Activated CD4-positive, CD25-positive, alpha-beta regulatory T cell (primary cell): ENCODE measurements at places on chromosomes 7 and 10.

GRCh38 chr7:45589915-45590678 is 15.9 kb downstream of the ADCY1 start:
- no peak for DNase-seq

- no peak for DNase-seq
Observed at GRCh38 chr7:35993676-35994606, 159.1 kb upstream of the EEPD1 start.

DNA sequence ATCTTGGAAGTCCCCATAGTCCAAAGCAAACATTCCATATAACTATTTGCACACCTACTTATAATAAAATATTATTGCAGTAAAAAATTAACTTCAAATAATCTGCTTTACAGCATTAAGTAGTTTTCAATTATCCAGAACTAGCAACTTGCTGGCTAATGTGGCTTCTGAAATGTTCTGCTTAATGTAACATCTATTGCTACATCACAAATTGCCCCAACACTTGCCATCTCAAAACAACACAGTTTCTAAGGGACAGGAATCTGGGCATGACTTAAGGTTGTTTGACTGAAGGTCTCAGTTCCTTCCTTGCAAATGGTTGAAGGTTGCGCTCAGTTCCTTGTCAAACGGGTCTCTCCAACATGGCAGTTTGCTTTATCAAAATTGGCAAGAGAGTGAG is 378.5 kb upstream of the SEMA3C start:
- DNase-seq, result no peak

DNA sequence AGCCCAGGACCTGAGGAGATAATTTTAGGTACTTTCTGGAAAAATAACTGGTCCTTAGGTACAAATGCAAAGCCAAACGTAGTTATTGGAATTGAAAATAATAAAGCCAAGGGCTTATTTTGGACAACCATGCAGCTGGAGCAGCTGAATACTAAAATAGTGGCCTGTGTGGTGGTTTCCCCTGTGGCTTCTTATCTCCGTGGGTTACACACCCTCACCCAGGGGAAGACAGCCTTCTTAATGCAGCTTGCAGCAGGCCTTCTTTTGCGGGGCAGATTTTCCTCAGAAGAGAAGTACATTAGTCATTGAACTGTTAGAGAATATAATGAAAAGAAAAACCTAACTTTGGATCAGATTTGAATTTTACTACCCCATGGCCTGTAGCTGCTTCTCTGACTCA is 133.5 kb downstream of the ST7 start:
- DNase-seq, result no peak

DNA sequence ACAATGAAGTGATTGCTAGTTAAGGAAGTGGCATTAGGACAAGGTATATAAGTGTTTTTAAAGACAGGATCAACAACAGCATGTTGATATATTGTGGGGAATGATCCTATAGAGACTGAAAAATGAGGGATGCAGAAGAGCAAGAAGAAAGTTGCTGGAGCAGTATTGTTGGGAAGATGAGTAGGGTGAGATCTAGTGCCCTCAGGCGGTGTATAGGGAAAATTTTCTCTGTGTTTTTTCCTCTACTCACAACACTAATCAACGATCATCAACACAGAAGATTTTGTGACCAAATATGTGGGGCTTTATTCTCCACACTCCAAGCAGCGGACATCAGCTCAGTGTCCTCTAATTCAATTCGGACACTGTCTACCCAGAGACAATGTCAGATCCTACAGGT is 9.6 kb upstream of the PTTG1IP2 start:
- DNase-seq, result no peak

- DNase-seq, result no peak
Observed at GRCh38 chr7:6078548-6078947, 47.4 kb downstream of the ANKRD61 start.

DNA sequence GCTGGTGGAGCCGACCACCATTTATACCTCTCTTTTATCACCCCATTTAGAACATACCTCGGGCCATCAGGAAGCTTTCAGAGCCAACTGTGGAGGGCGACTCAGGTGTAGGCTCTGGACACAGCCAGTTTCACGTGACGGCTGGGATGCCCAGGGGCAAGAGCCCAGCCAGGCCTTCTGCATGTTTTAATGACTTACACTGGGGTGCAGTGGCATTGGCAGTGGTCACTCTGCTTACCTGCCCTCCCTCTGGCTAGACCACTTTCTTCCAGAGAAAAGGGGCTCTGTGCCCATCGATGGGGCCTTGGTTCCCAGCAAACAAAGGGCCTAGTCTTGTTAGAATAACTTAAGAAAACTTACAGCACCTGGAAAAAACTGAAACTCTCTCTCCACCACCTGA is 50.0 kb downstream of the PNLIPRP2 start:
- no peak for DNase-seq

- DNase-seq, result no peak
Observed at GRCh38 chr10:129879655-129880054, 84.4 kb downstream of the EBF3 start.

DNA sequence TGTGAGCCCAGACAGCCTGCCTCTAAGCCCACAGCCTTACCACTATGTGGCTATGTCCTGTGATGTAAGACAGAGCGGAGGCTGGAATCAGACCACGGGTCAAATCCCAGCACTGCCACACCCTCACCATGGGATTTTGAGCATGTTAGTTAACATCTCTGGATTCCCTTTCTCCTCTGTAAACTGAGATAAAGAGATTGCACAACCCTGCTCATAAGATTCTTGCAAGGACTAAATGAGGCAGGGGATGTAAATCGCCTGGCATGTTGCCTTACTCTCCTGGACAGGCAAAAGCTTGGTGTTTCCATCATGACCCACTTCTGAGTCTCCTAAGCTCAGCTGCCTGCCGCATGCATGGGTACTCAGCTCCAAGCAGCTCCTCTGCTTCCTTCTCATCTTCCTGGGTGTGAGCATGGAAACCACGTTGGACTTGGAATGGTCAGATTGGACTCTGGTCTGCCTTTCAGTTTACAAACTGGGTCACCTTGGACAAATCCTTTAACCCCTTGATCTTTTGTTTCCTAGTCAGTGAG is 41.3 kb upstream of the MTURN start:
- no peak for DNase-seq

- DNase-seq, result no peak
Observed at GRCh38 chr10:102696736-102697135, 17.5 kb downstream of the ARL3 start.

DNA sequence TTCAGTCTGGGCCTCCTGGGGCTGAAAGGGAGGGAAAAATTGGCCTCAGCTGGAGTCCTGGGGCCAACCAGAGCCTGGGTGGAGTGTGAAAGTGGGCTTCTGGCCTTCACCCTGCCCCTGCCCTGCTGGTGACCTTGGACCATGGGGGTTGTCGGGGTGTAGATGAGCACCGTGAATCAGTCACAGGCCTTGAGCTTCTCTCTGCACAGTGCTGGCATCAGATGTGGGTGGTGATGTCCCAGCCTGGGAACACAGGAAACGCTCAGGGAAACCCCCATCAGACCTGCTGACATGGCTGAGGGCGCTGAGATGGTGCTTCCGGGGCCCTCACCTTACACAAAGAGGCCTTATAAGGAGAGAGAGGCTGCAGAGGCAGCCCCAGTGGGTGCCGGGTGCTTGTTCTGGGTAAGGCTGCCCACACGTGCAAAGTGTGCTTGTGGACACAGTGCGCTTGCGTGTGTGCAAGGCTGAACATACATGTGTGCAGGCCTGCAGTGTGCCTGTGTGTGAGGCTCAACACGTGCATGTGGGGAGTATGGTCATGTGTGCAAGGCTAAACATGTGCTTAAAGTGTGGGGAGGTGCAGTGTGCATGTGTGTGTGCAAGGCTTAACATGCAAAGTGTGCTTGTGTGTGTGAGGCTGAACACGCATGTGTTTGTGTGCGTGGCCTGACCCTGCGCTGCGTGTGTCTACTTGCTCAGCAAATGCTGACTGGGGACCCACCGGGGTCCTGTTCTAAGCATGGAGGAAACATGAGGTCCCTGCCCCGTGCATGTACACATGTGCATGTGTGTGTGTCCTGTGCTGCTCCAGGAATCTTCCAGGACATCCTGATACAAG is 6.5 kb downstream of the ARPC1B start:
- peak; percentile 60 for DNase-seq

- DNase-seq, result no peak
Observed at GRCh38 chr10:27356738-27357137, 116.1 kb upstream of the ACBD5 start.

DNA sequence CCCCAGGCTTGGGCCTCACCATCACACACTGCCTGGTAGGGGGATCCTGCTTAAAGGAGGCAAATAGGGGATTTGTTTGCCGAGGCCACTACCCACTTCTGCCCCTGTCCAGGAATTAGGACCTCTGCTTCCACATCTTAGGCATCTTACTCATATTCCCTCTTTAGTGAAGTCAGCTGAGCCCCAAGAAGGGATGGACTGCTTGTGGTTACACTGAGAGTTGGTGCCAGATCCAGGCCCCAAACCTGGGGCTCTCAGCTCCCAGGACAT is 1.6 kb upstream of the GPRIN2 start:
- no peak for DNase-seq

- no peak for DNase-seq
Observed at GRCh38 chr7:46387646-46388045, 466.6 kb upstream of the IGFBP3 start.

DNA sequence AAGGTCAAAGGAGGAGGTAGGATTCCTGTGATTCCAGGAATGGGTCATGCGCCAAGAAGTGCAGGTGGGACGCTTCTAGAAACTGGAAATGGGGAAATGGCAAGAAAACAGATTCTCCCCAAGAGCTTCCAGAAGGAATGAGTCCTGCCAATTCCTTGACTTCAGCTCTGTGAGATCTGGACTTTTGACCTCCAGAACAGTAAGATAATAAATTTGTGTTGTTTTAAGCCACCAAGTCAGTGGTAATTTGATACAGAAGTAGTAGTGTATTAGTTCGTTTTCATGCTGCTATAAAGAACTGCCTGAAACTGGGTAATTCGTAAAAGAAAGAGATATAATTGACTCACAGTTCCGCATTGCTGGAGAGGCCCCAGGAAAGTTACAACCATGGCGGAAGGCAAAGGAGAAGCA is 178.6 kb upstream of the GALNT17 start:
- no peak for DNase-seq

DNA sequence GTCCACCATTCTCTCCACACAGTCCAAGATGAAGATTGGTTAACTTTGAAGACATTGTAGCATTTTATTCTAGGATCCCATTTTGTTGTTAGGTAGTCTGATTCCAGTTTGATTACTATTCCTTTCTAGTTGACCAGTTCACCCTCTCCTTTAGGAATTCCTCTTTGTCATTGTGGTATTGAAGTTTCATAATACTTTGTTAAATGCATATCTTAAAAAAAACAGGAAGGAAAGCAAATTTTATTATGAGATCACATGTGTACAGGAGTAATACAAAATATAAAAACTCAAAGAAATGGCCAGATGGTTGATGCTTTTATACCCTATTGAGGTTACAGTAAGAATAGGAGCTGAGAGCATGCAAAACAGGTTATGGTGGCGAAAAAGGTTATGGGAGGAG is 15.5 kb upstream of the SEMA3C start:
- DNase-seq, result no peak

DNA sequence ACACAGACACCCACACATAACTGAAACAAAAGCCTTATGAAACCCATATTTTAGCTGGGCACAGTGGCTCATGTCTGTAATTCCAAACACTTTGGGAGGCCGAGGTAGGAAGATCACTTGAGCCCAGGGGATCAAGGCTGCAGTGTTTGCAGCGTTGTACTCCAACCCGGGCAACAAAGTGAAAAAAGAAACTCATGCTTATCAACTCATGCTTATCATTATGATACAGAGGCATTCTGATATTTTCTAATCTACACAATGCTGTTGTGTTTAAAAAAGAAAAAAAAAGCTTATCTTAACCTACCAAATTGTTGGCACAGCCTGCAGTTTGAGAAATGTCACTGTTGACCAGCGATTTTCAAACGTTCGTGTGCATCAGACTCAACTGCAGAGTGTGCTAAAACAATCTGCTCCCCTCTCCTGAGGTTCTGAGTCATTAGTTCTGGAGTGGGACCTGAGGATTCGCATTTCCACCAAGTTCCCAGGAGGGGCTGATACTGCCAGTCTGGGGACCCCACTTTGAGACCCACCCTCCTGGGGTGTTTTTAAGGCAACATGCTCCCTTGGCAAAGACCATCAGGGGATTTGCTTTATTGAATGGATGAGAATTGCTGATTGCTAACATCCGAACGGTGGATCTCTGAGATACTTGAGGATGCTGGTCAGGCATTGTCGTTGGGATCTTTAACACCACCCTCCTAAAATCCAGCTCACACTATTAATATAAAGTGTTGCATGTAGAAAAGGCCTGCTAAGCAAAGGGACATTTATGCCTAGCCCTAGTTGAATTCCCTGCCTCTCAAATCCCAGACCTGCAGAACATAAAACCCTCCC is 16.2 kb downstream of the CHST3 start:
- no peak for DNase-seq

DNA sequence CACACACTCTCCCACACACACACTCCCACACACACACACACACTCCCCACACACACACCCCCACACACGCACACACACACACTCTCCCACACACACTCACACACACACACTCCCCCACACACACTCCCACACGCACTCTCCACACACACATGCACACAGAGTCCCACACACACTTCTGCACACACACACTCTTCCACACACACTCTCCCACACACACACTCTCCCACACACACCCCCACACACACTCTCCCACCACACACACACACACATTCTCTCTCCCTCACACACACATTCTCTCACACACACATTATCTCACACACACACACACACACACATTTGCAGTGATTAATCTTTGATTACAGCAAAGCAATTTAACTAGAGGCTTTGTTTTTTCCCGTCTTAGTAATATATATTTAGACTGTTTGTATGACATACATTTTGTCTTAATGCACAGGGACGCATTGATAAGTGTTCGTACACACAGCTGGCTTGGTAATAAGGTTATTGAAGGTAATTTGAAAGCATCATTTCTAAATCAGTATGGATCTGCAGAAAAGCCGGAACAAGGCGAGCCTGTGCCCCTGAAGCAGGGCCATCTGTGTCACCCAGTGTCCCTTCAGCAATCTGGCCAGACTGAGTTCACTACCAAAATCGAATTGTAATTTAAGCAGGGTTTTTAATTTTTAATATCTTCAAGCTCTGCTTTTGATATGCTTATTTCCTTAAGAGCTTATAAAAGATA is 69.9 kb upstream of the SH2B2 start:
- no peak for DNase-seq

GRCh38 chr7:44963364-44964290 is 15.2 kb downstream of the MYO1G start:
- DNase-seq, result no peak

- DNase-seq, result no peak
Observed at GRCh38 chr7:150409300-150410030, 30.3 kb downstream of the ZNF775 start.

DNA sequence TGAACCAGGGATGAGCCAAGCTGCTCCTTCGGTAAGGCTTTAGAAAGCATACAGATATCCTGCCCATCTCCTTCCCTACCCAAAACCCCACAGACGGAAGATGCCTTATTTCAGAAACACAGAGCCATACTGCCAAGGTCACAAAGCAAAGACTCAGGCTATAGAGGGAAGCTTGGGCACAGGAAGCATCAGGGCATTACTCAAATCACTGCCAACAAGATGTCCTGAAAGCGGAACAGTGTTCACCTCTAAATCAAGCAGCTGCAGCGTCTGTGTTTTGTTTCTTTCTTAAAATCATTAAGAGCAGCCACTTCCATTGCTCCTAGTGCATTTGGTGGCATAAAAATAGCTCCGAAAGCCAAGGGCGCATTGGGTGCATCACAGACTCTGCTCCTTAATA is 307.3 kb downstream of the SORCS1 start:
- no peak for DNase-seq
